ENCODE measurements at places on chromosomes 11 and 22.

DNA sequence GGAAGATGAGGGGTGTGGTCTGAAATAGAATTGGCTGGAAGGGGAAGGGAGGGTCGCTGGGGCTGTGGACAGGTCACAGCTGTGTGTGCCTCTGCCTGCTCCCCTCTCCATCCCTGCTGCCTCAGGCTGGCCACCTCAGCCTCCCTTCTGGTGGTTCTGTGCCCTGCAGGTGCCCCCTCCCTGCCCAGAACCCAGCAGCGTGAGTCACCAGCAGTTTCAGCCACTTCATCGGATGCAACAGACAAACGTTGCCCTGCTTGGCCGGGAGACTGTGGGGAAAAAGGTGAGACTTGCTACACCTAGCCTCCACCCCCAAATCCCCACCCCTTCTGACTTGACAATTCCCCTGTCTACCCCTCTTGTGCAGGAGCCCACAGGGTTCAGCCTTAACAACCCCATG lies 21.8 kb upstream of the LRRC10B start:
- DNase-seq: no peak

DNA sequence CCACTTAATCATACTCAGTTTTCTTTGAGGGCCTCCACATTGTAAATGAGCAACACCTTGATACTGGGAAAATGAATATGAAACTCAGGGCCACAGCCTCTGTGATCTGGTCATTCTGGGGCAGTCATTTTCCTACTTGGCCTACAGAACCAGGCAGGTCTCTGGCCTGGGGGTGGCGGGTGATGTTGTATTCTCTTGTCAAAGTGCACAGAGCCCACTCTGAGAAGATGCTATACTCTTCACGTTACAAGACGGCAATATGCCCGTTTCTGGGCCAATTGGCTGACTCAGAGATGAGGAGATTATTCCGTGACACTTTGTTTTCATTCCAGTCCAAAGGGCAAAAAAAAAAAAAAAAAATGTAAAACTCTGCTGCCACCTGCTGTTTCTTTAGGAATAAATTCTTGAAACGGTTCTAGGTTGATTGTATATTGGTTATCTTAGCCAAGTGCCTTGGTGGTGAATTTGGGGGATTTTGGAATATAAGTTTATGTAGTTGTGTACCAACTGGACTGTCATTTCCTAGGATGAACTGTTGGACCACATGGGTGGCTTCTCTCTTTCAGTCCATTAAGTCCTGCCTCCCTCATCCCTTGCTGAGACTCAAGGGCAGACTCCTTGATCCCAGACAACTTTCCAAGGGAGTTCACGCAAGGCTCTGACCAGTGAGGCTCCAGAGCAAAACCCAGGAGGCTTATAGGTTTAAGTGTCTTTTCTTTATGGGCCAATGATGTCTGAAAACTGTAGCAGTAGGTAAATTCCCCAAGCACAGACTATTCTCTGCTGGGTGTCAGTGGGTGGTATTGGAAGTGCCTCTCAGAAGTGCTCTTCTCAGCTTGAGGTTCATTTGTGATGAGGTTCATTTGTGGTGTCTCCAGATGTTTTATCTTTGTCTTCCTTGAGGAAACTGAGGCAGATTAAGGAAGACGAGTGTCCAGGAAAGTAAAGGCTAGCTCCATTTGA lies 18.2 kb downstream of the ADM start:
- peak; percentile 34 for DNase-seq

GRCh38 chr22:36329254-36330078 lies 58.3 kb downstream of the MYH9 start:
- DNase-seq: peak; percentile 48

DNA sequence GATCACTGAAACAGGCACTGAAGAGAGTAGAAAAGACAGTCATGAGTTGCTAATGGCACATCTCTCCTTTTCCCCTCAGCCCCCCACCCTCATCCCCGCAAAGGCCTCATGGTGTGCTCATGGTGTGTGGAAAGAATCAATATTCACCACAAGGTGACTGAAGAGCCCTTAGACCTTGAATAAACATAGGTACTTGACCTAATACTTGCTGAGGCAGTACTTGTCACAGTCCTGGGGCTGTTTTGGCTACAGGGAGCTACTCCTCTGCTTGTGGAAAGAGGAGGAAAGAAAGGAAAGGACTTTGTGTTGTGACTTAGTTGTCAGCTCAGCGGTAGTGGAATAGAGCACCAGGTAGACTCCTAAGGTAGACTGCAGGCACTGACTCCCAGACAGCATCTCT lies 537.8 kb upstream of the CCDC179 start:
- no peak for DNase-seq

- no peak for DNase-seq
These were observed at the start of gene MMP10 for GRCh38 chr11:102780491-102780918. Gene MMP10, minus strand, starts transcription at chr11:102780628. Its CDS starts 37 bp downstream, at chr11:102780591.

GRCh38 chr11:113113801-113114704 lies 152.8 kb downstream of the NCAM1 start:
- DNase-seq: no peak

DNA sequence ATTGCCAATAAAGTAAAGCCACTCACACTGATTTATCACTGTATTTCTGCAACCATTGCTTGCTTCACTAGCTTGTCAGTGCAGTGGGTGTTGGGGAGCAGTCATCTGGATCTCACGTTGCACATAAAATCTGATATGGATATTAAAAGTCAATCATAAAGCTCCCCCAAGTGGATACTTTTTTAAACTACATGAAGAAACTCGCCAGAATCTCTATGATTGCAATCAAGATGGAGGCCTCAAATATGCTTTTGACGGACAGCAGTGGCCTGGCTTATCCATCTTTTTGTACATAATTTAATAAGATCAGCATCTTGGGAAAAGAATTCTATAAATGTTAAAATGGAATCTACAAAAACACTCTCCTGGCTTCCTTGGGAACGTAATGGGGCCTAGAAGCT lies 137.7 kb downstream of the WT1 start:
- no peak for DNase-seq

GRCh38 chr11:15852179-15852578 lies 504.2 kb downstream of the SOX6 start:
- DNase-seq: no peak

- DNase-seq: no peak
These were observed 5.3 kb downstream of the OTUB1 start for GRCh38 chr11:63991558-63991957.

GRCh38 chr22:23556026-23556620 lies 24.0 kb downstream of the IGLL1 start:
- no peak for DNase-seq

GRCh38 chr11:124079631-124080326 lies 35.5 kb upstream of the VWA5A start:
- no peak for DNase-seq

DNA sequence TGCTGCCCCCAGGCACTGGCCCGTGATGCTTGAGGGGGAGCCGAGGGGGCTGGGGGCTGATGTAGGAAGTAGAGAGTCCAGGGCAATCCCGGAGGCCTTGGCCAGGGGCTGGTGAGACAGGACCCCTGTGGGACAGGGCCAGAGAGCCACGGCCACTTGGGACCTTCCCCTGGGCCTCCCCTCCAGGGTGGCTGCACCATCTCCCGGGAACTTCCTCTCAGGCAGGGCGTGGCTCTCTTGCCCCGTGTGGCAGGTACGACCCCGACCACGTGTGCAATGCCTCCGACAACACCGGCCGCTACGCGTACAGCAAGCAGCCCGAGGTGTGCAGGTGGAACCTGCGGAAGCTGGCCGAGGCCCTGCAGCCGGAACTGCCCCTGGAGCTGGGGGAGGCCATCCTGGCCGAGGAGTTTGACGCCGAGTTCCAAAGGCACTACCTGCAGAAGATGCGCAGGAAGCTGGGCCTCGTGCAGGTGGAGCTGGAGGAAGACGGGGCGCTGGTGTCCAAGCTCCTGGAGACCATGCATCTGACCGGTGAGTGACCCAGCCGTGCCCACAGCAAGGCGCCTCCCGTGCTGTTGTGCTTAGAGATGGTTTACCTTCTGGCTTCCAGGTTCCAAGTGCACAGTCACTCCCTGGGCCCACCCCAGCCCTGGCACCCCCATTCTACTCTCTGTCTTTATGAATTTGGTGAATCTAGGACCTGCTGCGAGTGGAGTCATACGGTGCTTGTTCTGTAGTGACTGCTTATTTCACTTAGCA lies 9.7 kb downstream of the SELENOO start:
- DNase-seq: no peak

DNA sequence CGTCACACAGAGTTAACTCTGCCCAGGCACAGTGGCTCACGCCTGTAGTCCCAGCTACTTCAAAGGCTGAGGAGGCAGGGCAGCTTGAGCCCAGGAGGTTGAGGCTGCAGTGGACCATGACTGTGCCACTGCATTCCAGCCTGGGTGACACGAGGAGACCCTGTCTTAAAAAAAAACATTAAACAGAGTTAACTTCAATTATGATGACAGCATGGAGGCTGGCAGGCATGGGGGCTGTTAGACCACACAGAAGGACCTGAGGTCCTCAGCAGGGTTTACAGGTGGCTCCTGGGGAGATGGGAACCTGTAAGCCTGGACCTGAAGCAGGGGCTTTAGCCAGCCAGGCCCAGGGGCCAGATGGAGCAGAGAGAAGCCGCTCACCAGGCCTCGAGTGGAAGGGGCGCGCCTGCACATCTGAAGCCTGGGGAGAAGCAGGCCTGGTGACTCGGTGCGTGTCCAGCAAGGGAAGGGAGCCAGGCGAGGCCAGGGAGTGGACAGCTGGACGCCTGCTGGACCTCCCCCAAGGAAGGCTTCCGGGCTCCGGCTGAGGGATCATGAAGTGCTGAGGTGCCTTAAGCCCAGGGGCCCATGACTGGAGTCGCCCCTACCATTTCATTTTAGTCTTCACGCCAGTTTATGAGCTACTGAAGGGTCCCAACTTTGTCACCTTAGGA lies 25.3 kb downstream of the RPUSD4 start:
- DNase-seq: no peak

- no peak for DNase-seq
These were observed 146.2 kb downstream of the DBX1 start for GRCh38 chr11:20014067-20014402.

- no peak for DNase-seq
These were observed 92.3 kb upstream of the B3GAT1 start for GRCh38 chr11:134504146-134504905.

GRCh38 chr11:75276686-75277085 lies 36.1 kb downstream of the TPBGL start:
- DNase-seq: no peak

DNA sequence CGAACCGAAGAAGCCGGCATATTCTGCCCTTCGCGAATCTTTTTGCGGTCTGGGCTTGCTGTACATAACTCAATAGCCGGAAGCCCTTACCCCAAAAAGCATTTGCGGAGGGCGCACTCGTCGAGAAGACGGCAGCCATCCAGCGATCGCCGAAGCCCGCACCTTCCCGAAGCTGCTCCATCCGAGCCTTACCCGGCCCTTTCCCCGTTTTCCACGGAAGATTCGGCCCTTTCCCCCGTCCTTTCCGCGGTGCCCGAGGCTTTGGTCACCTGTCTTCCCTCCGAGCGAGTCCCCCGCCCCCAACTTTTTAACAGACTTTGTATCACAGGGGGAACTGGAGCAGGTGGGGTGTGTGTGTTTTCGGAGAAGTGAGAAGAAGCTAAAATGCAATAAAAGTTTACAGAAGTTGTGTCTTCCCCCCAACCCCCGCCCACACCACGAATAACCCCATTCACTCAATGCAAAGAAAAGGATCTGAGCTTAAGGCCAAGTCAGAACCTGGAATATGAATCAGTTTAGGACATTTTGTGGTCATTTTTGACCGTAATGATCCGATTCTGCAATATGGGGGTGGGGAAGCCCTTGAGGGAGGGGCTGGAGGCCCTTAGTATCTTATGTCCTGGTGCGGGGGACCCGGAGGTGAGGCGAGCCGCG lies 99.0 kb upstream of the HSD17B12 start:
- DNase-seq: no peak

GRCh38 chr11:94583213-94583865 lies 16.2 kb downstream of the PIWIL4 start:
- DNase-seq: no peak

DNA sequence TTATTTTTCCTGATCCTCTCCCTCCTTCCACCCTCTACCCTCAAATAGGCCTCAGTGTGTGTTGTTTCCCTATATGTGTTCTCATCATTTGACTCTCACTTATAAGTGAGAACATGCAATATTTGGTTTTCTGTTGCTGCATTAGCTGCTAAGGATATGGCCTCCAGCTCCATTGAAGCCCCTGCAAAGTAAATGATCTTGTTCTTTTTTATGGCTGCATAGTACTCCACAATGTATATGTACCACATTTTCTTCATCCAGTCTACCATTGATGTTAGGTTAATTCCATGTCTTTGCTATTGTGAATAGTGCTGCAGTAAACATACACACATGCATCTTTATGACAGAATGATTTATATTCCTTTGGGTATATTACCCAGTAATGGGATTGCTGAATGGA lies 13.3 kb upstream of the RASSF10 start:
- no peak for DNase-seq

GRCh38 chr11:18624161-18624560 lies 10.0 kb downstream of the SPTY2D1 start:
- no peak for DNase-seq

DNA sequence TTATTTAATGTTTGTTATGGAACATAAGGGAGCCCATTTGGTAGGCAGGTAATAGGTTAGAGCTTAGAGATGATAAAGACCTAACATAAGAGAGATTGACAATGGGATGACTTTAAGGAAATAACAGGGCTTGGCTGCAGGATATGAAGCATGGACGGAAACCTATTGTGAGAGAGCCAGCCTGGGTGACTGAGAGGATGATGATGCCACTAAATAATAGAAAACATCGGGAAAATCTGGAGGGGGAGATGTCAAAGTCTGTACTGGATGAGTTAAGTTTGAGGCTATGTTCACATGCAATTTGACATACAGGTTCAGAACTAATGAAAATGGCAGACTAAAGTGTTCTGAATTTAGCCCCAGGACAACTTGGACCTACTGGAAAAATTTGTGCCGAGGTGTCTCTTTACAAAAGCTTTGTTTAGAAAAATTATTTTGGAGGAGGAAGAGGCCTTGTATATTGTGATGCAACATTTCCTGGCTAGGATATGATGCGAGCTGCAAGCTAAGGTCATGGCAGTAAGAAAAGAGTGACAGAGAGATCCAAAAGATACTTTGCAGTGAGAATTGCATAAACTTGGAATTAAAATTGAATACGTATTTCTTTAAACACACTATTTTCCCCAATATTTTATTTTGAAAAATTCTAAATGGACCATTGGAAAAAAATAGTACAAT lies 339.3 kb upstream of the PLET1 start:
- no peak for DNase-seq

GRCh38 chr11:68128682-68129327 lies 7.6 kb upstream of the CHKA start:
- DNase-seq: no peak
